Activated CD4-positive, CD25-positive, alpha-beta regulatory T cell treated with anti-CD3 and anti-CD28 coated beads, Interleukin-2, amount 50 U/mL, for 72 hours (primary cell): ENCODE measurements at places on chromosomes 2 and 18.

DNA sequence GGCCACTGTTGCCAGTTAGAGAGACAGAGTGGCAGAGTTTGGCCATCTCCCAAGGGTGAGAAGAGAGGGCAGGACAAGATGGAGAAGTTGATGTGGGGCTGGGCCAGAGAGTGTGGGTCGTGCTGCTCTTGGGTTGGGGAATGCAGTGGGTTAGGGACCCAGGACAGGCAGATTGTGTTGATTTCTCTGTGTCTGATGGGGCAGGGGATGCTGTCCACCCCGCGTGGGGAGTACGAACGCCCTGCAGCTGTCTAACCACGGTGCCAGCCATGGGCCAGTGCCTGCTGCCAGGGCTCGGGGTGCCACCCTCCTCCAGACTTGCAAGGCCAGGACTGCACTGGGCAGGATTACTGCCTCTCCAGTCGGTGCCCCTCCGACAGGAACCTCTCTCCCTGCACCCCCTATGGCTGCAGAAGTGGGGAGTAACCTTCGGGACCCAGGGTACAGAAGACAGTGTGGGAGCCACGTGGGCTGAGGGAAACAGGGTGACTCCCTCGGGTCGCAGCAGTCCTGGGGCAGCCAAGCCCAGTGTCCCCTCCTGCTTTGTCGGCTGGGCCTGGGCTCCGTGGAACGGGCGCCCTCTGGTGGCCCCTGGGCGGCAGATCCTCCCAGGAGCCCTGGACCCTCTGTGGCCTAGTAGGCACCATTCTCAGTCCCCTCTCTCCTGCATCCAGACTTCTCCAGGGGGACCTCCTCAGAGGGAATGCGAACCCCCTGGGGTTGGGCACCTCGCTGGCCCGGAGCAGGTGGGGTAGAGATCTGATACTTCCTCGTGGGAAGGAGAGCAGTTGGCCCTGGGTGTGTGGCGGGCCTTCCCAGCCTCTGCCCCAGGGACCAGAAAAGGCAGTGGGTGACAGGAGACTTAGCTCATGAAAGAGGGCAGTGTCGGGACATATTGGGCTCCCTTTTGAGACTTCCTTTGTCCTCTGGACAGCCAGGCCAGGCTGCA, 2.7 kb downstream of the GPC1 start:
- DNase-seq, result peak; percentile 73

- no peak for DNase-seq
Measured at GRCh38 chr2:227826563-227826962, 12.9 kb downstream of the CCL20 start.

GRCh38 chr2:236663287-236664101, 93.9 kb downstream of the ACKR3 start:
- no peak for DNase-seq

DNA sequence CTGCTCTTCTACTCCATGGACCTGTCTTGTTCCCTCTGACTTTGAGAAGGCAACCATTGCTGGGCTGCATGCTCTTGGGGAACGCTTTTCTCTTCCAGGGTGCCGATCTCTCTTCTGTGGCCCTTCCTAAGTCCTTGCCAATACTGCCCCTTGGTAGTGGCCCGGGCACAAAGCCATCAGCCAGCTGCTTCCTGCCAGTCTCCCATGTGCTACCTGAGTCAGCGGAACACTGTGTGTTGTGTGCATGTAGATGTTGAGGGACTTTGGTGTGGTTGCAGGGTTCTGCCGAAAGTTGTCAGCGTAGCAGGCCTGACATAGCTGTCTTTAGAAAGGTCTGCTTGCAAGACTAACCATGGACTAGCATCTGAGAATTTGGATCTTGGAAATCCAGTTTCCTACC, 35.4 kb downstream of the MGAT5 start:
- DNase-seq, result peak; percentile 35

- DNase-seq, result no peak
Measured at GRCh38 chr2:18889565-18890332, 300.4 kb upstream of the NT5C1B start.

- no peak for DNase-seq
Measured at GRCh38 chr18:26017929-26018328, 72.5 kb downstream of the SS18 start.

DNA sequence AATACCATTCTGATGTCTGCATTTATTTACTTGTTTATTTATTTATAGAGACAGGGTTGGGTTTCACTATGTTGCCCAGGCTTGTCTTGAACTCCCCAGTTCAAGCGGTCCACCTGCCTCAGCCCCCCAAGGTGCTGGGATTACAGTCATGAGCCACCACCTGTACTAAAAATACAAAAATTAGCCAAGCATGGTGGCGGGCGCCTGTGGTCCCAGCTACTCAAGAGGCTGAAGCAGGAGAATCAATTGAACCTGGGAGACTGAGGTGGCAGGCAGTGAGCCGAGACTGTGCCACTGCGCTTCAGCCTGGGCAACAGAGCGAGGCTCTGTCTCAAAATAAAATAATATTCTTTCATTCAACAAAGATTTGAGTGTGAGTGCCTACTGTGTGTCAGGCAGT, 2.0 kb upstream of the ATP8B1 start:
- no peak for DNase-seq

GRCh38 chr2:133711201-133711600, 142.9 kb upstream of the NCKAP5 start:
- DNase-seq, result no peak

DNA sequence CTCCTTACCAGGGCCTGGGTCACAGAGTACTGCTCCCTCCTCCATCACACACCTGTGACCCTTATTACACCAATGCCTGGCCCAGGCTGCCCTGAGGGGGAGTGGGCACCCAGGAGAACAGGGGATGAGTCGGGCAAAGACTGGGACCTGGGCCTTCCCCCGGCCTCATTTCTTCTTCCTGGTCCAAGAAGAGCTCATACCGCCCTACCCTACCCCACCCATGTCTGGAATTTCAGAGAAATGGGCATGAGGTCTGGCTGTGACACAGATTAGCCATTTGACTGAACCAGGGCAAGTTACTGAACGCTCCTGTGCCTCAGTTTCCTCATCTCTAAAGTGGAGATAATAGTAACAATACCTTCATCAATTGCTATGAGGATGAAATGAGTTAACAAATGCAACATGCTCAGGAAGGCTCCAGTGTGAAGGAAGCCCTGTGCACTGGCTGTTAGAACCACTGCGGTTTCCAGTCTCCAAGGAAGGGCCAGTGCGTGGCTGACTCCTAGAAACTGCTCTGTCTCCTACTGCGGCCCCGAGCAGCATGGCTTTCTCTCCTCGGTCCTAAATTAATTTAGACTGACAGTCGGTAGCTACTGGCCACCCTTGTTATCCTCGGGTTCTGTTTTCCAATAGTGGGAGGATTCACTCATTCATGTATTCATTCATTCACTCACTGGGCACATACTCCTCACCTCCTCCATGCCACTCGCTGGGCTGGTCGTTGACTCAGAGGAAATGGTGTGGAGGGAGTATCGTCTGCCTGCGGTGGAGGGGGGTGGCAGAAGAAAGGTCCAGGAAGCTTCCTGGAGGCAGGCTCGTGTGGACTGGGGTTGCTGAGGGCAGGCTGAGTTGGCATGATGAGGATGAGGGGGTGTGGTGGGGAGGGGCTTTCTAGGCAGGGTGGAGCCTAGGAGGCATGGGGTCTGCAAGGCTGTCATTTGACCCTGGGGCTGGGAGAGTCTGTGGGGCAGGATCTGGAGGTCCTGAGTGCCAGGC, 175.6 kb downstream of the GLI2 start:
- DNase-seq, result no peak

- DNase-seq, result no peak
Measured at GRCh38 chr2:76288146-76288545, 577.4 kb upstream of the GCFC2 start.

GRCh38 chr18:12098374-12098773, 4.7 kb downstream of the ANKRD62 start:
- DNase-seq, result no peak

- no peak for DNase-seq
Measured at GRCh38 chr18:44801781-44802180, 121.1 kb downstream of the SETBP1 start.
